ENCODE measurements at places on chromosomes 6 and 20.

DNA sequence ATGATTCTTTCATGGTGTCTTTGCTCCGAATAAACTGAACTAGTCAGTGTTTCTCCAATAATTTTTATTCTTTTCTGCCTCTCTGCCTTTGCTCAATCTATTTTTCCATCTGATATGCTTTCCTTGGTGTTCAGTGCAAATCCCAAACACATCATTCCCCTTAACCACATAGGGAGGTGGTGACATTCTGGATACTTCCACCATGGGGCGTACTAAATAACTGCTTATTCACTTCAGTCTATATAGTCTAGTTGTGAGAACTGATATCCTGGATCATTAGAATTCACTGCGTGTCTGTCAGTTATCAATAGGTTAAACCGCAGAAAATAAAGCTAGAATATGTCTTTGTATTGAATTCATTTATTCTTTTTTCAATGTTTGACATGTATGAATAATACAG is 83.1 kb downstream of the KCNQ5 start:
- DNase-seq: no peak

GRCh38 chr6:135651964-135652755 is 154.6 kb upstream of the AHI1 start:
- no peak for DNase-seq

- DNase-seq: no peak
These were observed 240.9 kb downstream of the LRFN2 start for GRCh38 chr6:40346246-40346645.

DNA sequence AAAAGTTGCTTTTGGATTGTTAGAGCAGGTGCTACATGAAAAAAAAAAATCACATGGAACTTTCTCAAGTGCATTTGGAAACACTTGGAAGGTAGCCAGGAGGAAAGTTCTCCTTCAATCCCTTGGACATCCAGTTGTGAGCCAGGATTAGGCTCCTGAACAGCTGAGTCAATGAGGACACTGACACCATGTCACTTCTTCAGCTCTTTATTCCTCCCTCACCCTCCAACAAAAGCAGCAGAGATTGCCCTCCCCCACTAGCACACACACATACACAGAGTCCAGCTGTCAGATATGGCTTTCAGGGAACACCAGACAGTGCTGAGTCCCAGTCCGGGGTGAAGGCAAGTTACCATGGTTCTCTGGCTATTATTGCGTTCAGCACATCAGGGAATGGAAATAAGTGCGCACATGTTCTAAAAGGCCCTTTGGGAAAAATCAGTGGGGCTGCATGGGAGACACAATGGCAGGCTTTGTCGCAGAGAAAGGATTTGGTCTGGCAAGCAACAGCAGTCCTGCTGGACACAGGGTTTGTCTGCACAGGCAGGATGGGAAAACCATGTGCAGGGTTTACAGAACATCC is 124.7 kb upstream of the MARCKS start:
- DNase-seq: no peak

- DNase-seq: no peak
These were observed 181.9 kb downstream of the ERMARD start for GRCh38 chr6:169933251-169933821.

All from fibroblast of skin of abdomen (primary cell).